Activated CD8-positive, alpha-beta memory T cell treated with anti-CD3 and anti-CD28 coated beads for 48 hours (primary cell): ENCODE measurements at places on chromosomes 12 and 14.

GRCh38 chr14:39621223-39621622 is 189.0 kb upstream of the FBXO33 start:
- no peak for DNase-seq

DNA sequence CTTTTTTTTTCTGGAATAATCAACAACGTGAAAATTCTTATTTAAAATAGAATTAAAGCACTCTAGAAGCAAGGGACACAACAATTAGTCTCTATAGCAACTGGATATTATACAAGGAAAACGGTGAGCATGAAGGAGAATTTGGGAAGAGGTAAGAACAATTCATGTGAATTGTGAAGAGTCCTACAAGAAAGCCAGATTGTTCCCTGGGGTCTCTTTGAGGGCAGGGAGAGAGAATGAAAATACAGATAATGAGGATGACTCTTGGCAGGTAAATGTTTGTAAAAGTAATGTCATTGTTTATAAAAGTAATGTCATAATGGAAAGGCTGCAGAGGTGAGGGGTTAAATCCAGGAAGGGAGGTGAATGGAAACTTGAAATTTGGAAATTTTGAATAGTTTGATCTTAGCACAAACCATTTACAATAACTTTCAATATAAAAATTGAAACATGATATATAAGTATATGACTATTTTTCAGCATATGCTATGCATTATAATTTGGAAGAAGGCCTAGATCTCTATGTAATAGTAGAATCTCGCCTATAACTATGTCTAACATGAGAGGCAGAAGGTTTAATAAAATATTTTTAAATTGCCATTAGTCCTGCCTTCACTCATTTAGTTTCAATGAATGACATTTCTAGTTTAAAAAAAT is 378.8 kb upstream of the DCN start:
- DNase-seq, result no peak

DNA sequence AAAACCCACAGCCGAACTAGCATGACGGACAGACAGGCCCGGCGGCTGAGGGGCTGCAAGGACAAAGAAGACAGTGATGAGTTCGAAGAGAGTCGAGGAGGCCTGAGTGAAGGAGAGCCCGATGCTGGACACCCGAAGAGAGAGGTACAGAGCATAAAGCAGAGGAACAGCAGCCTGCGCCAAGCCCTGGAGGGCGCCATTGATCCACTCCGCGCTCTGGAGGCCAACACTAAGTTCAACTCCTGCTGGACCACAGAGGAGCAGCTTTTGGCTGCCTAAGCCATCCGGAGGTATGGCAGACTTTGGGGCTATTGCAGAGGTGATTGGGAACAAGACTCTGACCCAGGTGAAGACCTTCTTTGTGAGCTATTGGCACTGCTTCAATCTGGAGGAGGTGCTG is 7.8 kb upstream of the PLXNC1 start:
- no peak for DNase-seq

GRCh38 chr14:33061667-33062325 is 123.1 kb downstream of the NPAS3 start:
- no peak for DNase-seq

DNA sequence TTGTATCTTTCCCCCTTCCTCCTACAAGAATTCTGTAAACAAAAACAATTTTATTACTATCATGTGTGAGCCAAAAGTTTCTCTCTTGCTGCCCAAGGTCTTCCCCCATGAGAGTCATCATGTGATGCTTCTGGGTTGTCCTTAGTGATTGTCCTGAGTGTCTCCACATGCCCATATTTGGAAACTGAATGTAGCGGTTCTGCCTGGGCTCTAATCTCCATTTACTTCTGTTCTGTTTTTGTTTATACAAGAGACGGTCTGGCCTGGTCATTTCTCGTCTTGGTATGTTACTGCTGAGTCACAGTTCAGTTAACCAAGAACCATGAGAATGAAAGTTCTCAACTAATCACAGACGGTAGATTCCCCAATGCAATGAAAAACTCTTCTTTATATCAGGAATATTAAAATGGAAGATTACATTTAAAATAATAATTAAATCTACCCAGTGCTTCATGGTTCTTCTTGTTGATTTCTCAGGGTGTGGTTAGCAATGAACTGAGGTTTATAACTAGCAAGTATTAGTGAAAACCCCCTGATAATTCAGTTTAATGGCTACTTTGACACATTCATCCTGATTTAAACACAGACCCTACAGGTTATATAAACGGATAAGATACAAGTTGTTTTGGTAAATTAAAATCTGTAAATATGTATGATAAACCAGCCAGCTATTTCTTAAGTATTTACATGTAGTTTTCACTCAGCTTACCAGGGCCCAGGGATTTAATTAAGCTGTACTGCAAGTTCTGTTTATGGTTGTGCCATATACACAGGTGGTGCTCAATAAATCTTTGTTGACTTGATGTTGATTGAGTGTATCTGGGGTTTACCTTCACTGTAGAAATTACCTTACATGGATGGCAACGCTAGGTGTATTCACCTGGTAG is 81.1 kb downstream of the PELI2 start:
- no peak for DNase-seq

- DNase-seq, result no peak
Observed at GRCh38 chr12:57836442-57837375, 9.8 kb downstream of the CTDSP2 start.

DNA sequence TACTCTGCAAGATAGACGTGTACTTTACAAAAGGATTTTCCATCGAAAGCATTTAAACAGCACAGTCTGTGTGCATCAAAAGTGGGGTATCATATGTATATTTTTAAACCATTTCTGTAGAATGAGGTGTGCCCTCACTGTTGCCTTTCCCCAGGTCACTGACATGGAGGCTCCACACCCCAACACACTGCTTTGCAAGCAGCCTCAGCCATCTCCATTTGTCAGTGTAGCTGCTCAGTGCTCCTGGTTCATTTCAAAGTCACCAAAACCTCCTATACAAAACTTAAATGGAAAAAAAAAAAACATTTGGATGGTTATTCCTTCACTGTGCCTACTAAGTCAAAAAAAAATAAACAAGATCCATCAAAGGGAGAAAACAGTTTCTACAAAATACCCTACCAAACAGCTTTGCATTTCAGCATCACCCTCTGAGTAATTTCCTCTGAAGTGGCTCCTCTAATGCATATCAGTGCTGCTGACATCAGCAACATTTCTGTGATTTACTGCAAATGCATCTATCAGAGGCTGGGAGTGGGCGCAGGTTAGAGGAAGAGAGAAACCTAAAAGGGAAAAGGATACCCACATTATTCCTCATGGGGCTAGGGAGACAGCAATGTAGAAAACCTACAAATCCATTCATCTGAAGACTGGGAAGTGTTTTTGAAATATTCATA is 46.0 kb downstream of the KCNK10 start:
- DNase-seq, result no peak

- DNase-seq, result no peak
Observed at GRCh38 chr12:2958432-2959191, 585 bp upstream of the TEAD4 start.

DNA sequence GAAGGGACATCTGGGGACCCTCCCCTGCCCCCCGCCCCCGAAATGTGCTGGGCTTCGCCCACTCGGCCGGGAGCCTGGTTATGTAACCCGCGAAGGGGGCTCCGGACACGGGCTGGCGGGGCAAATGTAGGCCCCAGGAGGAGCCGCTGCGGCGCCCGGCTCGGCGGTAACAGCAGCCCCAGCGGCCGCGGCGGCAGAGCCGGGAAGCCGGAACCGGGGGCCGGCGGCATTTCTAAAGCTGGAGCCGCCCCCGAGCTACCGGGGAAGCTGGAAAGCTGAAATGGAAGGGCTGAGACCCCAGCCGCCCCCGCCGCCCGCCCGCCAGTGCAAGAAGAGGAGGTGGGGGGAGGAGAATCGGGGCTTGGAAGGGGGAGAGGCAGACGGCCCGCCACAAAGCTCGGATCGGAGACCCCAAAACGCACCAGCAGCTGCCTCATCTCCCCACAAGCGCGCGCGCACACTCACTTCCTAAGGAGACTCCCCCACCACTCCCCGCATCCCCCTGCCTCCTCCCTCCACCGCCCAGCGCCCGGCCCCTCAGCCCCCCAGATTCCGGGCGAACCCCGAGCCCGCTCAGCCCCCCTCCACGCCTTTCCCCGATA is 1.5 kb downstream of the KDM2B start:
- peak; percentile 31 for DNase-seq

GRCh38 chr14:55329999-55330710 is 58.9 kb downstream of the FBXO34 start:
- DNase-seq, result no peak

DNA sequence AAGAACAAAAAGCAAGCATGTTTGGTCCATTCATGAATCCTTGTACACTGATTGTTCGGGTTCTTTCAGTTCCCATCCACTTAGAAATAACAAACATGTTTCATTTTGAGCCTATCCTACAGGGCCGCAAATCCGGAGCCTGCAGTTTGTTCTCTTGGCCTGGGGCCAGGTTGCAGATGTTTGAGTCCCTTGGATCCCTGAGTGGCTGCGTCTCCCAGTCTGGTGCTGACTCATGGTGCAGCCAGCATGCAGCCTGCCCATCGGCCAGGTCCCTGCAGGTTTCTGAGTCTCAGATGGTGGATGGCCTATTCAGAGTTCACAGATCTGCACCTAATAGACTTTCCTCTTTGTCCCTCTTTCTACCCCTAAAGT is 1.9 kb upstream of the DYNC1H1 start:
- no peak for DNase-seq

DNA sequence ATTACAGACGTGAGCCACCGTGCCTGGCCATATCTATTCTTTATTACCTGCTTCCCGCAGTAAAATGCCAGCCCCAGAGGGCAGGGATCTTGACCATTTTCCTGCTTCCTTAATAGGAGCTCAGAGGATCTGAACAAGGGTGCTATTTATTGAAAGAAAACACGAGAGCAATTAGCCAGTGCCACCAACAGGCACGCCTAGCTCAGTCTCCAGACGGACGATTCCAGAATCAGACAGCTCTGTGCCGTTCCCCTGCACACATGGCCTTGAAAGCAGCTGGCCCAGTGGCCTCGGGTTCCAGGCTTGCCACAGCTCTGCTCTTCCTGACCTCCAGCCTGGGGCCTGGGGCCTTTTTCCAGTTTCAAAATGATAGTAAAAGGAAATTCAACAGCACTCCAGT is 135.2 kb upstream of the RFLNA start:
- no peak for DNase-seq

- DNase-seq, result no peak
Observed at GRCh38 chr14:37397941-37398215, 197.2 kb downstream of the FOXA1 start.

DNA sequence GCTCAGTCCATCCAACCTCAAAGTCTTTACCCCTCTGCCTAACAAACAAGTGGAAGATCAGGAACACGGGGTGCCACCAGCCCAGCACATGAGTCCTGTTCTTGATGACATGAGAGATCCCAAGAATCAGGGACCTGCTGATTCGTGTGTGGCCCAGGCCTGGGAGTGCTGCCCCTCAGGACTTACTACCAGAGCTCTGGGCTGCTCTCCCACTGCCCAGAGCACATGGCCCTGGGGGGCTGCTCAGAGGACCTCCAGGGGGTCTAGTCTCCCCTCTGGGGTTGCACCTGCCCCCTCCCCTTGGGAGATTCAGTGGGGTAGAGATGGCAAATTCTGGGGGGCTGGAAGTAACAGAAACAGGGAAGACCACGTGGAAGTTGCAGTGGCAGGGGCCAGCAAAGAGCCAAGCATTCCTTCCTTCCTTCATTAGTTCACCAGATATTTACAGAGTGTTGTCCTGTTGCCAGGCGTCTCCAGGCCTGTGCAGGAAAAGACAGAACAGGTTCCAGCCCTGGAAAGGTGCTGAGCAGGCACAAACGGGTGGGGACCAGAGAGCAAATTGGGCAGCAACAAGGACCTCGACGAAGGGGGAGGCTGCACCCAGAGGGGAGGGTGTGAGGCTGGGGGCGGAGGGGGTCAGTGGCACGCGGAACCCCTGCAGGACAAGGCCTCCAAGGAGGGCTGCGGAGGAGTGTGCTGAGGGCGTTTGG is 45.1 kb upstream of the MEG3 start:
- no peak for DNase-seq

GRCh38 chr14:28678887-28679286 is 87.7 kb upstream of the FOXG1 start:
- no peak for DNase-seq

DNA sequence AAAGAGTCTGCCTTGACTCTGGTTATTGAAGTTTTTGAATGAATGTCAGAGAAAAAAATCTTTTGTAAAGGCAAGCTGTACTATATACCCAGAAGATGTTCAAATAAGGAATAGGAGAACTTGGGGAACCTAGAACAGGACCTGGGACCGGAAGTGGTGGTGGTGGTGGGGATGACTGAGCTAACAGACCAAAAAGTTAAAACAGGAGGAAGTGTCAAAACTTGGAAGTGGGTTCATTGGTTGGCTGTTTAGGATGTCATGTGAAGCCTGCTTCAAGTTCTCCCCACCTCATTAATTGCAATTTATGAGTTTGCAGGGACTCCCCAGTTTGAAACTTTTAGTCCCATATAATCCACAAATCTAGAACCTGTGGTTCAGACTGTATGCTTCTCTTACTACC is 26.2 kb downstream of the PLXNC1 start:
- DNase-seq, result no peak

DNA sequence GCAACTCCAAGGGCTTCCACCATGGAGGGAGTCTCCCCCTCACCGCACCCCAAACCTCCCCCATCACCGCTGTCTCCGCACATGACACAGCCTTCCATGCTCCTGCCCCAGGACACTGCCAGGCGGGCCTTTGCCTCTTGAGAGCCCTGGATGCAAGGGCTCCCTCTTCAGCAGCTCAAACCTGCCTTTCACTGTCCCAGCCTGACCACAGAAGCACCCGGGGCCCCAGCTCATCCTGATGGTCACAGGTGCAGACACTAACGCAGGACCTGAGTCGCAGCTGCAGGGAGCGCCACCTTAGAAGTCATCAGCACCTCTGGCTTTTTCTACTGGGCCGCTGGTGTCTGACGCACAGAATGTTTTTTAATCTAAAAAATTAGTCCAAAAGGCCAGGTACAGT is 54.0 kb downstream of the SYNE3 start:
- DNase-seq, result no peak

DNA sequence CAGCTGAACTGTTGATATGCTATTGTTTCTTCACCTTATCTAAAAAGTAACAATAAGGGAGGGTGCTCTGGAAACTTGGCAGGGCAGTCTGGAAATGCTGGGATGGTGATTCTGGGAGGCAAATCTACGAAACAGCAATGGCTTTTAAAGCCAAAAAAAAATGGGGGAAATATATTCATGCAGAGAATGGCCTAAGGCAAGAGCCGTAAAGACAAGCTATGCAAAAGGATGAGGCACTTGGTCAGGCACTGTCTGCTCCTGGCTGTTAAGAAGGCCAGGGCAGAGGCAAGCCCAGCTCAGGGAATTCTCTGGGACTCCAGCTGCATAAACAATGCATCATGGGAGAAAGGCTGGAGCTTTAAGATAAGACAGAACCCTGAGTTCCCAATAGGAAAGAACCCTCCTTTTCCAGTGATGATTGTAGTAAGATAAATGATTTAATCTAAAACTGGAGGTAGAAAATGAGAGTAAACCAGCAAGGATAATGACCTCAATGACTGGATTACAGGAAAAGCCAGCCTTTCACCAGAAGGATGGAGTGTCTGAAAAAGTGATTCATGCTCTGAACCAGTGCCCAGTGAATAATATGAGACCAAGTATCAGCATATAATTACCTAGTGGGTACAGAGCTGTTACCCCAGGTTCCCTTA is 46.0 kb downstream of the ITPR2 start:
- DNase-seq, result no peak
